ENCODE measurements at places on chromosomes 5 and 9. TPM values are rescaled to one million over a fixed set of nuclear protein-coding genes. Genes with fewer than 3 reads are reported as not detected.

Gene MYOZ3
- 1.2 TPM for total RNA-seq

Gene NR2F1-AS1
- 26.5 TPM for total RNA-seq

Gene ABCA1
- 23.2 TPM for total RNA-seq

Gene CSF2
- total RNA-seq = 0.28 TPM

Gene CKMT2
- total RNA-seq = 28.3 TPM

Gene RNF130
- 63.2 TPM for total RNA-seq

Gene PRRT1B
- total RNA-seq = not detected

Gene ZMYND19
- total RNA-seq = 13.2 TPM
